CD4-positive, alpha-beta memory T cell (primary cell): ENCODE measurements at places on chromosomes 4 and X.

- H3K4me1 ChIP-seq: no peaks in the 10 kb centered on the region
- H3K36me3 ChIP-seq: no peaks in the 10 kb centered on the region
- no peak overlapping the region for H3K4me3 ChIP-seq
Measured at GRCh38 chrX:136835761-136836160, 44.8 kb downstream of the RBMX start.

DNA sequence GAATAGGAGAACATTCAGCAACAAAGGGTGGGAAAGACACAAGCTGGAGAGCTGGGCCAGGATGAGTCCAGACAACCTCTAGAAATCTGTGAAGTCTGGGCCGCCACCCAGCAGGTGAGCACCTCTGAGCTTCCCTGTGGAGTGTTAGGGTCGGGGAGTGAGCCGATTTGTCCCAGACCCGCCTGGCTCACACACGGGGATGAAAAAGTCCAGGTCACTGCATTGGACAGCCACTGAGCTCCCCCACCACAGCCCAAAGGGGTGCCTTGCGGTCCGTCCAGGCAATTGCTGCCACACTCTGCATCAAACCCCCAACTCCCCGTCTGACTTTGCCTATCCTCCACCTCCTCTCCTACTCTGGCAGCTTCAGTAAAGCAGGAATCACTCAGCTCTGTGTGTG, 38.7 kb downstream of the NHSL2 start:
- H3K27ac ChIP-seq: no peak overlapping the region
- no peak overlapping the region for H3K4me3 ChIP-seq
- H3K4me1 ChIP-seq: no peaks in the 10 kb centered on the region
- DNase-seq: no peak

DNA sequence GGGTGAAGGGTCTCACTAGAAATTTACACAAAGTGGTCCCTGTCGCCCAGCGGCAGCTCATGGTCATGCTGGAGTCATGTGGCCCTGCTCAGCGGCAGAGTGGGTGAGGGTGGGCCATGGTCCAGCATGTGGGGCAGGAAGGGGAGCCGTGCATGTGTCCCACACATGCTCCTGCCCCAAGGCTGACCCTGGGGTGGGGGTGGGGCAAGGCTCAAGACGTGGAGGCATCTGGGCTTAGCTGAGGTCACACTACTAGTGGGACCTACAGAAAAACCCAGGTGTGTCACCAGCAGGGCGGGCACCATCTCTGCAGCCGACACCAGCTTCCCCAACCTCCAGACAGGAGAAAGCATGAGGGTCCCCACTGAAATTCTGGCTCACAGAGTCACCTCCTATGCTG, 42.4 kb downstream of the EVC start:
- H3K4me1 ChIP-seq: no peaks in the 10 kb centered on the region
- no peaks in the 10 kb centered on the region for H3K36me3 ChIP-seq
- no peak for DNase-seq
- no peak overlapping the region for H3K27ac ChIP-seq
- no peak overlapping the region for H3K4me3 ChIP-seq

GRCh38 chrX:105460376-105460775, 239.9 kb upstream of the TEX13A start:
- no peak for DNase-seq
- no peaks in the 10 kb centered on the region for H3K4me1 ChIP-seq
- no peak overlapping the region for H3K27ac ChIP-seq
- H3K27me3 ChIP-seq: no peaks in the 10 kb centered on the region
- no peaks in the 10 kb centered on the region for H3K36me3 ChIP-seq

DNA sequence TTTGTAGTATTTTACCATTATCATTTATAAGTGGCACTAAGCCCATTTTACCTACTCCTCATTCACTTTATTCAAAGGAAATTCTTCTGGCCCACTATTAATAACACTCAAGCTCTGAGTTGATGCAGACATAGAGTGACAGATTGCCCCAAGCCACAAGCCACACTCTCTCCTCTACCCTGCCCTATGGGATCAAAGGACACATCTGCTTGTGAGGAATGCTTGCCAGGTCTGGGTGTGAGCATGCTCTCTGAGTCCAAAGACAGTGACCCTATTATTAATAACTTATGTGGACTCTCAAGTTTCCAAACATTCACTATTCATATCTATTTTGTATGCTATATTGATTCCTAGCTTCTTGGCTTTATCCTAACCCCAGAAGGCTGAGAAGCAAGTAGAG, 18.5 kb downstream of the ETNPPL start:
- no peak overlapping the region for H3K27ac ChIP-seq
- H3K4me1 ChIP-seq: no peaks in the 10 kb centered on the region
- no peaks in the 10 kb centered on the region for H3K27me3 ChIP-seq
- no peaks in the 10 kb centered on the region for H3K36me3 ChIP-seq
- H3K4me3 ChIP-seq: no peak overlapping the region

DNA sequence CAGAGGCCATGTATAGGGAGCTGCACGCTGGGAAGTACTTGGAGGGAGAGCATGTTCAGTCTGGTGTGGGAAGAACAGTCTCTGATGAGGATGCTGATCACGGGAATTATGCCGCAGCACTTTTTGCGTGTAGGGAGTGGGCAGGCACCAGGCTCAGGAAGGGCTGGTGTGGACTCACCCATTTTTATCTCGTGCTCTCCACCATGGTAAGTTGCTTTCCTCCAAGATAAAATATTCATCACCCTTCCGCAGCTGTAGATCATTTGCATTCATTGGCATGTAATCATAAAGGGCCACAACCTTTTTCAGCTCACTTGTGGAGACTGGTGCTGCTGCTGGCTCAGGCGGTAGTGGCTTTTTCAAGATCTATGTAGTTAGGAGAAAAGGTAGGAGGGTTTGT, 11.8 kb upstream of the TIMM8A start:
- no peak overlapping the region for H3K4me3 ChIP-seq
- DNase-seq: no peak
- no peaks in the 10 kb centered on the region for H3K36me3 ChIP-seq
- H3K27ac ChIP-seq: no peak overlapping the region
- H3K27me3 ChIP-seq: no peaks in the 10 kb centered on the region
- H3K4me1 ChIP-seq: no peaks in the 10 kb centered on the region

- H3K27me3 ChIP-seq: no peaks in the 10 kb centered on the region
- no peak overlapping the region for H3K27ac ChIP-seq
- no peak overlapping the region for H3K4me3 ChIP-seq
- no peaks in the 10 kb centered on the region for H3K4me1 ChIP-seq
- H3K36me3 ChIP-seq: no peaks in the 10 kb centered on the region
Measured at GRCh38 chr4:147461161-147461560, 19.7 kb upstream of the EDNRA start.

GRCh38 chrX:114272096-114272686, 311.7 kb upstream of the HTR2C start:
- H3K36me3 ChIP-seq: no peaks in the 10 kb centered on the region
- H3K27ac ChIP-seq: no peak overlapping the region
- H3K27me3 ChIP-seq: no peaks in the 10 kb centered on the region
- no peak for DNase-seq

GRCh38 chr4:3531879-3532750, at the start of gene LRPAP1:
Gene LRPAP1, minus strand, starts transcription at chr4:3532422. Its CDS starts 10 bp downstream, at chr4:3532412.
- peaks cover 34% of the 10 kb centered on the region for H3K4me1 ChIP-seq
- H3K27me3 ChIP-seq: no peaks in the 10 kb centered on the region
- H3K36me3 ChIP-seq: peaks cover 14% of the 10 kb centered on the region
- H3K4me3 ChIP-seq: peak within 1 kb of the TSS; percentile 91
- peak within 1 kb of the TSS; percentile 71 for H3K27ac ChIP-seq

GRCh38 chr4:67909905-67910584, 26.2 kb upstream of the TMPRSS11D start:
- H3K4me1 ChIP-seq: no peaks in the 10 kb centered on the region
- no peaks in the 10 kb centered on the region for H3K36me3 ChIP-seq
- no peak overlapping the region for H3K4me3 ChIP-seq

GRCh38 chr4:151052785-151053184, 37.7 kb upstream of the LRBA start:
- H3K36me3 ChIP-seq: no peaks in the 10 kb centered on the region
- no peaks in the 10 kb centered on the region for H3K4me1 ChIP-seq
- no peak overlapping the region for H3K27ac ChIP-seq
- DNase-seq: no peak

- no peak overlapping the region for H3K4me3 ChIP-seq
- no peaks in the 10 kb centered on the region for H3K27me3 ChIP-seq
- no peaks in the 10 kb centered on the region for H3K36me3 ChIP-seq
- DNase-seq: no peak
- peaks cover 6% of the 10 kb centered on the region for H3K4me1 ChIP-seq
Measured at GRCh38 chr4:169084954-169085353, 74.9 kb upstream of the CBR4 start.

- no peak overlapping the region for H3K4me3 ChIP-seq
- H3K27me3 ChIP-seq: no peaks in the 10 kb centered on the region
- no peak for DNase-seq
- H3K27ac ChIP-seq: no peak overlapping the region
- no peaks in the 10 kb centered on the region for H3K36me3 ChIP-seq
- H3K4me1 ChIP-seq: no peaks in the 10 kb centered on the region
Measured at GRCh38 chr4:80107374-80107773, 34.3 kb upstream of the ANTXR2 start.

GRCh38 chrX:133380711-133381619, 34.3 kb downstream of the GPC4 start:
- no peak overlapping the region for H3K27ac ChIP-seq
- DNase-seq: no peak
- H3K4me3 ChIP-seq: no peak overlapping the region
- no peaks in the 10 kb centered on the region for H3K27me3 ChIP-seq
- H3K4me1 ChIP-seq: no peaks in the 10 kb centered on the region
- no peaks in the 10 kb centered on the region for H3K36me3 ChIP-seq

DNA sequence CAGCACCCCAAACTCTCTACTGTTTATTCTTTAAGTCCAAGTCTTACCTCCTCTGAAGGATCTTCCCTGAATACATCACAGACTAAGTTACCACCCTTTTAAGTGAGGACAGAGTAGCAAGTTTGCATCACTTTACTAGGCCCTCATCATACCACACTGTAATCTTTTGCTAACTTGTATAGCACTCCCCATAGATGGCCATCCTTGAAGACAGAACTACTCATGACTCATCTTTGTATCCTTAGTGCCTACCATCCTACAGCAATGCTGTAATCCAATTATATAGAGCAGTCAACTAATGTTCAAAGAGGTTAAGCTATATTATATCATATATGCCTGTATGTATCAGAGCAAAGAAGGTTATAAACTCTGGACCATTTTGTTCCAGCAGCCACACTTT, 101.4 kb downstream of the ADAMTS3 start:
- no peak overlapping the region for H3K4me3 ChIP-seq
- no peak overlapping the region for H3K27ac ChIP-seq
- no peaks in the 10 kb centered on the region for H3K36me3 ChIP-seq
- no peaks in the 10 kb centered on the region for H3K27me3 ChIP-seq
- H3K4me1 ChIP-seq: no peaks in the 10 kb centered on the region

- no peaks in the 10 kb centered on the region for H3K27me3 ChIP-seq
- H3K4me3 ChIP-seq: no peak overlapping the region
- H3K27ac ChIP-seq: no peak overlapping the region
- H3K4me1 ChIP-seq: no peaks in the 10 kb centered on the region
- DNase-seq: no peak
Measured at GRCh38 chrX:30489323-30489722, 88.2 kb downstream of the TASL start.

DNA sequence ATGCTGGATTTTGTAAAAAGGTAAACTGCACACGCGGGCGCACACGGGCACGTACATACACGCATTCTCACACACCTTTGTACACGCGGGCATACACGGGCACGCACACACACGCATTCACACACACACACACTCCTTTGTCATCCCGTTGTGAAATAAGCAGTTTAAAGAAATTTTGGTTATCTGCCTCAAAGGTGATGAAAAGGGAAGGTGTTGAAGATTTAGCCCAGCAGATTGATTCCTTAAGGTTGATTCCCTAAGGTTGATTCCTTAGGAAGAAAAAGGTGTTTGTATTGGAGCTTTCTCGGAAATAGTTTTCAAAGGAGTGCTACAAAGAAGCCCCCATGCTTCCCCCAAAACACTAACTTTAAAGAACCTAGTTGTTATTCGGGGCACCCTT, 693 bp downstream of the ATP10D start:
- H3K36me3 ChIP-seq: no peaks in the 10 kb centered on the region
- H3K4me1 ChIP-seq: peaks cover 14% of the 10 kb centered on the region
- H3K27me3 ChIP-seq: no peaks in the 10 kb centered on the region
- no peak for DNase-seq

DNA sequence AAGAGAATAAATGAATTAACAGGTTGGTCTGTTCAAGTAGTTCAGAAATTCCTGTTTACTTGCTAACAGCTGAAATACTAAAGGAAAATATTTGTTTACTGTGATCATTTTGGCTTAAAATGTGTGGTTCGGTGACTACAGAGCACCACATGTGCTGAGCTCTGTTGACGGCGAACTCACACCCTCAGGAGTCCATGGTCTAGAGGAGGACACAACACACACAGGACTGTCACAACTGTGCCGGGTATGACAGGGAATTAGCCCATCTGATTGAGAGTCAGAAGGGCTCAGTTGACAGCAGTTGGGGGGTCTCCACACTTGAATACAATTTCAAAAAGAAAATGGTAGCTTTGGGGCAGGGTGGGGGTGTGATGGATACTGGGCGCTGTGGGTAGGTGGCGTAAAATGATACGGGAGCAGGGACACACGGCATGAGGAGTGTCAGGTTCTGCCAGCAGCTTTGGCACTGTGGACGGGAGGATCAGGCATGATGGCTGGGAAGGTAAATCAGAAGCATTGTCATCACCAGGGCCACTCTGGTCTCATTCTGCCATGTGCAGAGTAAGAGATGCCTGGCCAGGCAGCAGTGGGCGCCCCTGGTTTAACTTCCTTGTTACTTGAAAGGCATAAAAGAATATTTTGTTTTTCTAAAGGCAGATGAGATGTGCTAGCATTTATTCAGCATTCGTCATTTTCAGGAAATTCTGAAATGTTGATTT, 33.3 kb downstream of the CLDN22 start:
- no peak overlapping the region for H3K4me3 ChIP-seq
- H3K27ac ChIP-seq: no peak overlapping the region

DNA sequence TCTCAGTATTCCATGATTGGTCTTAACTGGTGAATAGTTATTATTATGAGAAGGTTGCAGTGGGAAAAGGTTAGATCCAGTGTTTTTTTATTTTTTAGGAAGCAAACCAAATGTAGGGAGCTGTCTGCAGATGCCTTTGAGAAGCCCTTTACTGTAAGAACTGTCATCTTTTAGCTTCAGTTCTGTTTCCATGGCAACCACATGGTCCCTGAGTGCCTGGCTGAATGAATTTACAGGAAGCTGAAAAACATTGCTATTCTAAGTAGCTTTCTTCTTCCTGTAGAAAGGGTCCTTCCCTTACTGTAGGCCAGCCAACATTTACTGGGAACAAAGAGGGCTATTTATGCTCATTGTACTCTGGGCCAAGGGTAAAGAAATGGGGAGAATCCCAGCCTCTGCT, 103.3 kb downstream of the DCLK2 start:
- H3K4me1 ChIP-seq: no peaks in the 10 kb centered on the region
- H3K36me3 ChIP-seq: no peaks in the 10 kb centered on the region
- no peak for DNase-seq
- H3K27ac ChIP-seq: no peak overlapping the region

GRCh38 chr4:163815776-163816175, 321.3 kb downstream of the TMA16 start:
- H3K36me3 ChIP-seq: no peaks in the 10 kb centered on the region
- H3K4me3 ChIP-seq: no peak overlapping the region
- H3K27me3 ChIP-seq: no peaks in the 10 kb centered on the region
- no peak overlapping the region for H3K27ac ChIP-seq

DNA sequence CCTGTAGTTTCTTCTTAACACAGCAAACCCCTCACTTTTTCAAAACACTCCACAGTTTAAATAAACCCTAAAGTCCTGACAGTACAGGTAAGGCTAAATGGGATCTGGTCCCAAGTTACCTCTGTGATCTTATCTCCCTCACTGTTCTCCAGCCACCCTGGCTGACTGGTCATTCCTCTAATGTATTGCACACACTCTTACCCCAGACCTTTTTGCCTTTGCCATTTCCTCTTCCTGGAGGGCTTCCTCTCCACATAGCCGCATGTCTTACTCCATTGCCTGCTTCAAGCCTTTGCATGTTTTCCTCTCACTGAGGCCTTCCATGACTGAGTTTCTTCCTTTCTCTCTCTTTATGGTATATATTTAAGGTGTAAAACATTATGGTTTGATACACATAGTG, 19.5 kb upstream of the ANXA3 start:
- no peak overlapping the region for H3K27ac ChIP-seq
- DNase-seq: no peak
- no peaks in the 10 kb centered on the region for H3K27me3 ChIP-seq
